Epithelial cell of proximal tubule (primary cell): ENCODE measurements at places on chromosomes 1 and 21. TPM values are rescaled to one million over a fixed set of nuclear protein-coding genes. Genes with fewer than 3 reads are reported as not detected.

GRCh38 chr1:55064071-55064581 is 24.8 kb downstream of the PCSK9 start:
- DNase-seq, result no peak

DNA sequence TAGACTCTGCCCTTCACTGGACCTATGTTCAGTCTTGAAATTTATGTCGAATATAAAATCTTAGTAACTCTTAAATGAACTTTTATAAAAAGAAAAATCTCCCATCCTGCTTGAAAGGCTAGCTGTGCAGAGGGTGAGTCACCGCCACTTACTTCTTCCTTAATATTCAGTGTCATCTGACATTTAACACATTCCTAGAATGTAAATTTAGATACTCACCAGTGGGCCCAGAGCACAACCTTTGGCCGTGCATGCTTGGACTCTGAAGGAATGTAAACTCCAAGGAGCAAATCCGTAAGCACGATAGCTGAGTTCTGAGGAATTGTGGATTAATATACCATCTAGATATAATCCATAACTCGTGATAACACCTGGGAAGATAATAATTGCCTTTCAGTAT is 403.3 kb downstream of the KCTD3 start:
- DNase-seq, result no peak

- no peak for DNase-seq
These were observed 13.1 kb downstream of the EVA1C start for GRCh38 chr21:32425628-32426027.

- DNase-seq, result no peak
These were observed 15.2 kb downstream of the HENMT1 start for GRCh38 chr1:108645564-108646184.

DNA sequence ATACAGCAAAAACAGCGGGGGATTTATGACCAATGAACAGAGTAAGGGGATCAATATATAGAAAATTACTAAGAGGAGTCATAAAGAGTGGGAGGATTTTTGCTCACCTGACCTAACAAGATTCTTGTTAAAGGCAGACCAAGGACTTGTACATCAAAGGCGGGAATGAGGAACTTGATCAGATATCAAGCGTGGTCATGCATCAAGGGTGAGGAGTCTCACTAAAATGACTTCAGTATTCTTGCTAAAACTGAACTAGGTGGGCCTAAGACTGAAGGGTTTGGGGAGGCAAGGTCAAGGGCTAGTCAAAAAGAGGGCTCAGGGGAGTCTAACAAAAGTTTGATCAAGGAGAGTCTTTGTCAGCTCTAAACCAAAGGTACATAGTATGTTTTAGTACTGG is 2.1 kb downstream of the MOV10 start:
- DNase-seq, result no peak

GRCh38 chr1:205273551-205273982 is 45.8 kb downstream of the TMCC2 start:
- DNase-seq, result no peak

The SLAMF9 gene
- total RNA-seq, result not detected in 2 replicates

The LY9 gene
- not detected in 2 replicates for total RNA-seq

- DNase-seq, result no peak
These were observed 39.3 kb upstream of the HMGN1 start for GRCh38 chr21:39388038-39388810.

- DNase-seq, result no peak
These were observed 97.5 kb upstream of the KCNJ6 start for GRCh38 chr21:38013741-38014140.

- no peak for DNase-seq
These were observed 48.3 kb upstream of the CAPZB start for GRCh38 chr1:19533626-19534025.

The CLCNKB gene
- 0.98 TPM in 1 of 2 replicates, not detected in the other for total RNA-seq

- no peak for DNase-seq
These were observed 41.7 kb downstream of the CD53 start for GRCh38 chr1:110914676-110915075.

The HSF2BP gene
- total RNA-seq, result 0.12 and 0.72 TPM in 2 replicates

The SLC9C2 gene
- total RNA-seq, result not detected in 2 replicates

The COL11A1 gene
- total RNA-seq, result 3.3 and 8.2 TPM in 2 replicates

The EVI5 gene
- total RNA-seq, result 5.9 and 9.6 TPM in 2 replicates

GRCh38 chr1:27744556-27744955 is 18.8 kb downstream of the FAM76A start:
- no peak for DNase-seq

DNA sequence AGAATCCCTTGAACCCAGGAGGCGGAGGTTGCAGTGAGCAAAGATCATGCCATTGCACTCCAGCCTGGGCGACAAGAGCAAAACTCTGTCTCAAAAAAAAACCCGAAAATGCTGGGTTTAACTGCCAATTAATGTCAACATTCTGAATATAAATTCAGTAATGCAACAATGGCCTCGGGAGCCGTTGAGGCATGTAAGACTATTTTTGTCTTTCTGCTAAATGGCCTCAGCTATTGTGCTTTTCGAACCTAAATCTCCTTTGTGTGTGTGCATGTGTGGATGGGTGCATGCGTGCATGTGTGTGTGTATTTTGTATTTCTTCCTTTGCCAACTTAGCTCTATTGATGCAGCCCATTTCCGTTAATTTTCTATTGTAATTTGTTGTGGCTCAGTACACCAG is 31.6 kb downstream of the CLIC4 start:
- no peak for DNase-seq

DNA sequence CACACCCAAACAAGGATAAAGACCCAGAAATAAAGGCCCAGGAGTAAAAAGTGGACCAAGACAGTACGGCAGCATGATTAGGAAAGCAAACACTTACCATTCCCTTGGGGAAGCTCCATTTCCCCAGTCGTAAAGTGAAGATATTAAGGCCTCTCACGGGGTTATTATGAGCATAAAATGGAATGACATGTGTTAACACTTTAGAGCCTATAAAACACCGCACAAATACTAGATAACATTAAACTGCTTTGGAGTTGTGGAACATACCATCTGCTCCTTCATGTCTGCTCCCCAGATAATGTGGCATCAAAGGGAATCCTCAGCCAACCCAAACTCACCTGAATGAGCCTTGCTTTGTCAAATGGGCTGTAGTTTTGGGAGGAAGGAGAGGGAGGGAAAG is 8.9 kb upstream of the ITLN2 start:
- DNase-seq, result no peak

DNA sequence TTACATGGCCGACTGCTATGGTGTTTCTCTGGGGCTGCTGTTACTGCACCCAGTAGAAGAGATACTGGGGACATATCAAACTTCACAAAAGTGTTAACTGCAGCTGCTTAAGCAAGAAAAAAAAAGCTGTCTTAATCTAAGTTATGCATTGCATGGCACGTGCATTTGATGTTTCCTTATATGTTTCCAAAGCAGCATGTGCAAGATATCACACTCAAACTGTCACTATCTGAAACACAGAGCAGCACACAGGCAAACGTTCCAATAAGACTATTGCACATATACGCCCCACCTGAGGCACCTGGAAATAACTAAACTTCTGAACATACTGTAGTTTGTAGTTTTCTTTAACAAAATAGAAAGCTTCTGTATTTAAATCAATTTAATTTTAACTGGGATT is 671.4 kb upstream of the ADGRL2 start:
- DNase-seq, result no peak

GRCh38 chr1:203172184-203173010 is 3.2 kb downstream of the MYBPH start:
- no peak for DNase-seq
